ENCODE measurements at places on chromosomes 12 and 14. TPM values are rescaled to one million over a fixed set of nuclear protein-coding genes. Genes with fewer than 3 reads are reported as not detected.

GRCh38 chr12:10635306-10635705 is 21.9 kb upstream of the MAGOHB start:
- DNase-seq, result no peak

DNA sequence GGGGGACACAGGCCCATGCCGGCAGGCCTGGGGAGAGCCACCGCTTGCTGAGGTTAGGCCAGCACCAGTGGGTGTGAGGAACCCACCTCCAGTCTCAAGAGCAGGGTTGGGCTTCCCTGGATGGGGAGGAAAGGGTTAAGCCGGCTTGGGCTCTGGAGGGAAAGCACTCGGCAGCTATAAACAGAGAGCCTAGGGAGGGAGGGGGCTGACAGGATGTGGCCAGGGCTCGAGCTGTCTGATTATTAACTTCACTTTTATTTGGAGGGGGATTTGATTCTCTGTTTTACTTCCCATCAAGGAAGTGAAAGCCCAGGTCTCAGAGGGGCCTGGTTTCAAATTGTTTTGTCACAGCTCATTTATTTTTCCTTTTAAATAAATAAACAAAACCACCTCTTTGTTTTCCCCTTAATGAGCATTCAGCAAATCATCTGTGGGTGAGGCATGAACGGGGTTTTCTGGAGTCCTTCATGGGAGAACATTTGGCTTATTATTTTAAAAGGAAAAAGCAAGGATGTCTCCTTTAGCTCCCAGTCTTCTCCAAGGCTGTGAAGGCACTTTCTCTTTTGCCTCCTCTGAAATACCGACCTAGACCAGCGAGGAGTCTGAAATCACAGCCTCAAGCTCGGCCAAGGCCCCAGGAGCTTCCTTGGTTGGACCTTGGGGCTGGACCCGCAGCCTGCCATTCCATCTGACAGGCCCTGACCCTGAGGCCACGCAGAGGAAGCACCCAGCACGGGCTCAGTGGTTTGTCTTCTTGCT is 21.9 kb upstream of the ZFP36L1 start:
- DNase-seq, result peak; percentile 41

- no peak for DNase-seq
Measured at GRCh38 chr12:116731801-116732200, 6.1 kb downstream of the SPRING1 start.

GRCh38 chr14:65824285-65824977 is 411.9 kb downstream of the FUT8 start:
- DNase-seq, result peak; percentile 51

DNA sequence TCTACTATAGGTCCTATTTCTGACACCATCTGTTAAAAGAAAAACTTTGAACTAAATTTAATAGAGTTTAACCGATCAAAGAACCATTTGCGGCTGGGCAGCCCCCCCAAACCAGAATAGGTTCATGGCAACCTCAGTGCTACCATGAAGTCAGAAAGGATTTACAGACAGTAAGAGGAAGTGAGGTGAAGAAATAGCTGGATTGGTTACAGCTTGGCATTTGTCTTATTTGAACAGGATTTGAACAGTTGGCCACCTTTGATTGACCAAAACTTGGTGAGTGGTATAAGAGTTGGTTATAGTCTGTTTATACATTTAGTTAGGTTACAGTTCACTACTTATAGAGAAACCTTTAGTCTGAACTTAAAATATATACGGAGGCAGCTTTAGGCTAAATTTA is 88.9 kb downstream of the TXNDC16 start:
- no peak for DNase-seq

DNA sequence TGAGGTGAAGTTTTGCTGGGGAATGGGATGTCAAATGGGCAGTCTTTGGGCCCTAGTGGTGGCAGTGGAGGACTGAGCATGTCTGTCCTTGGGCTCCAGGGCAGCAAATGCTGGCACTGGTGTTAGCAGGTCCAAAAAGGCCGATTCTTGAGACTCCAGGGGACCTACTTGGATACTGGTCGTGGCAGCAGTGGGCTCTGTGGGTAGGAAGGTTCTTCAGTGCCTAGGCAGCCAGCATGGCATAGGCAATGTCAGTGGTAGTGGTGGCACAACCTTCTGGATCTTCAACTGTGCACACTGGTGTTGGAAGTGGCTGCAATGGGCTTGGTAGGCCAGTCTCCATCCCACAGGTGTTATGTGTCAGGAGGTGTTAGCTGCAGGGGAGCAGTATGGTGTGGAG is 334.7 kb upstream of the KITLG start:
- no peak for DNase-seq

- DNase-seq, result no peak
Measured at GRCh38 chr14:45891417-45892080, 638.5 kb upstream of the MIS18BP1 start.

- no peak for DNase-seq
Measured at GRCh38 chr12:64733857-64734256, 25.3 kb downstream of the GNS start.

DNA sequence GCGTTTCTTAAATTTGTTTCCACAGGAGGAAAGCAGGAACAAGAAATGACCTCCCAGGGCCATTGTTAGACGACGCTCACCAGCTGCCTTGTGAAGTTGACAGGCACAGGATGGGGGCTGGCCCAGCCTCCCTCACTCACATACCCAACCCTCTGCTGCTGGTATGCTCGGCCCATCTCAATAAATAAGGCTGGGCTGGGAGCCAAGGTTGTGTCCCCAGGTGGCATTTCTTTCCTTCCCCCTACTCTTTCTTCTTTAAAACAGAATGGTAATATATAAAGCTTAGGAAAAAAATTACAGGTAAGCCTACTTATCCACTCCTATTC is 93.0 kb downstream of the ACTN1 start:
- DNase-seq, result no peak

GRCh38 chr14:39233680-39234326 is at the start of gene MIA2:
Gene MIA2 (plus strand): TSS chr14:39233915. CDS start chr14:39234115, 200 bp downstream.
- no peak for DNase-seq

GRCh38 chr12:32885831-32886230 is 10.7 kb downstream of the PKP2 start:
- no peak for DNase-seq

- no peak for DNase-seq
Measured at GRCh38 chr12:46450279-46450748, 77.7 kb upstream of the SLC38A2 start.

- peak; percentile 49 for DNase-seq
Measured at GRCh38 chr14:73612339-73613045, at the start of gene ACOT6. Gene ACOT6 (plus strand): TSS chr14:73612517. CDS start chr14:73612572, 55 bp downstream.

DNA sequence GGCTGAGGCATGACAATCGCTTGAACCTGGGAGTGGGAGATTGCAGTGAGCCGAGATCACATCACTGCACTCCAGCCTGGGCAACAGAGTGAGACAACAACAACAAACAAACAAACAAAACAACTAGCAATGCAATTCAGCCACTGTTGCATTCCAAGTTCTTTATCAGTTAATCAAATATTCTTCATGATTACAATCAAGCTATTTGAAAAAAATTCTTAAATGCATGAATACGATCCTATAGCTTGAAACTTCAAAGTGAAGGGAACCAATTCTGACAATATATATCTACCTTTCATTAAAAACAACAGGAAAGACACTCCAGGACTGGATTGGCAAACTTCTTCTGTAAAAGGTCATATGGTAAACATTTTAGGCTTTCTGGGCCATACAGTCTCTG is 31.3 kb upstream of the OTX2 start:
- no peak for DNase-seq

DNA sequence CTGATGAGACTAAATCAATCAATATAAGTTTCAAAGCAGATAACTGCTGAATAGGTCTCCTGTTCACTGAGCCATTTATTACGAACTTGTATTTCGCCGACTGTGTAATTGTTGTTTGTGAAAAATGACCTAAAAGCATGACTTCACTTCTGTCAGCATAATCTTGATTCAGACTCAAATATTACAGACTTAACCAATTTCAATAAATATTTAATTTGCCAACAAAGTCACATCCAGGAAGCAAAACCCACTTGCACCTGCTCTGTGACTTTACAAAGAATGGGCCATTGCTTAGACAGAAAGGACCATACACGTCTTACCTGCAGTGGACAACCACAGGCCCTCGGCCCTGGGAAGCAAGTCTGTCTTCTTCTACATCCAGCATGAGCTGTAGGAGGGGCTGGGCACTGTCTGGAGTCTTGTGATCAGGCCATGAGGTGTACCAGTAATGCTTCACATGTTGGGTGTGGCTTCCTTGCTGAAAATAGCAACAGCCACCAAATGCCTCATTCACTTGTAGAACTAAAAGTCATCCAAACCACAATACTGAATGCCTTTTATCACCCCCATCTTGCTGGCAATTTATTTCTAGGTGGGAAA is 23.5 kb upstream of the PTPRB start:
- DNase-seq, result no peak

DNA sequence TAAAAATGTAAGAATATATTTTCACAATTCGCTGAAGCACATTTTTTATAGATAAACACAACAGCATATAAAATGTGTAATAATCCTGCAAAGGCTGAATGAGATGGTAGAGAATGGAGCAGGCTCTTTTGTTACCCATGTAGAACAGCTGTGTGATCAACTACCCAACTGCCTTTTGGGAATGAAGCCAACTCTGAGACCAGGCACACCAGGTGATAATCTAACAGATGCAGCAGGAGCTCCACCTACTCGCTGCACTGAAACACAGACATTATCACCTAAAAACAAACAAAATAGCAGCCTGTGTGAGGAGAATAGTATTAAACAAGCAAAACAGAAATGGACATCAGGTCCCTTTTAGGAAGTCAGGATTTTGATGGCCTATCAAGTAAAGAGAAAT is 183.3 kb downstream of the CCDC59 start:
- DNase-seq, result no peak

DNA sequence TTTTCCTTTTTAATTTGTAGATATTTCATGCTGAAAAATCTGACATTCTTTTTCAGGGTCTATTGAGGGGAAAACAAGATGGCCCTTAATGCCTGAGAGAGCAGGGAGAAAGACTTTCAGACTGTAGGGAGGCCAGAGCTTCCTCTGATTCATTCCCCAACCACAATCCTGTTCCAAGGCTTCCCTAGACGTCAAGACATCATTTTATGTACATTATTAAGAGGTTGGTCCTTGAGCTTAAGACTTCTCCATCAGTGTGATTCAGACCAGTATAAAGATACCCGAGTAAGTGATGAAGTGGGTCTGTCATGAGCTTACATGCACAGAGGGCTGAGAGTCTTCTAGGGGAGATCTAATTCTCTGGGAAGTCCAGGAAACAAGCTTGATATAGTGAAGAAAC is 57.3 kb downstream of the AVPR1A start:
- no peak for DNase-seq

DNA sequence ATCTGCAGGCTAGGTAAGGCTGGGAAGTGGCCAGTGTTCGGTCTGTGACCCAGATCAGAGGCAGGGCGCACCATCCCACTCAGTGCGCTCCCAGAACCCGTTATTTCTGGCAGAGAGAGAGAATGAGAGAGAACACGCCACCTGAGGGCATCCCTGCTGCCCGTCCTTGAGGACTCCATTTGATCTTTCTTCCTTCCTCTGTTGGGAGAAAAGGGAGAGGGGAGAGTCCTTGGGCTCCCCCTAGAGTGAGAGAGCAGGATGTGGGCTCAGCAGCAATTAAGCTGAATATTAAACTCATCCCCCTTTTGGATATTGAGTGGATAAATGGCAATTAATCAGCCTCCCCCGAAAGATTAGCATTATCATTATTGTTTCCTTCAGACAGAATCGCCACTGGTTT is 70.6 kb downstream of the IFT43 start:
- no peak for DNase-seq

GRCh38 chr14:45038256-45038655 is 45.7 kb upstream of the PRPF39 start:
- DNase-seq, result no peak

DNA sequence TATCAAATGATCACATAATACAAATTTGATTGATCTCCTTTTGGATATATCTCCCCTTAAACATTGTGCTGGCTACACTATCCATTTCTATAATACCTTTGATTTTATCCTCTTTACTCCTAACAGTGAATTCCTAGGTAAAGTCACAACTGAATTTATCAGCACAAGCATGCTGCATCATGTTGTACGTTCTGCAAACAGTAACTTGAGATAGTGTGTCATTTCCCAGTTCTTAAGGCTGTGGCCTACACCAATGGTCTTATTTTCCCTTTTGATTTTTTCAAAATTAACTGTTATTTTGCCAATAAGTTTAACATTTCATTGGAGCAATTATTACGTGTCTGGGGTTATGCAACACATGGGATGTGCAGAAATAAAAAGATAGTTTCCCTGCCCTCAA is 24.8 kb downstream of the PRKCH start:
- no peak for DNase-seq

DNA sequence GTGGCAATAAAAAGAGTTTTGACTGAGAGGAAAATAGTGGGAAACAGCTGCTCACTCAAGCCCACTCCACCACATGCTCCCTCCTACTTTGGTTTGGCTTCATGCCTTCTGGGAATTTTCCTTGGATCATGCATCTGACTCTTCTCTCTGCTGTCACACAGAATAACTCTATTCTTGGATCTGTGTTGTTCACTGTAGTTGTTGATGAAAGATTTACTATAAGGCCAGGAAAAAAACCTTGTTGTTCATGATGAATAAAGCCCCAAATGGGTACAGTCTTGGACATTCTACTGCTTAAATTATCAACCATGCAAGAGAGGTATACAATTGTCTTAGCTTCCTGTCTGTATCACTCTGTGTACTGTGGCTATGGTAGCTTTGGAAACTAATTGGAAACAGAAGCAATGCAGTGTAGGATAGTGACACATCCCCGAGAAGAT is 70.5 kb downstream of the TMX1 start:
- no peak for DNase-seq

- no peak for DNase-seq
Measured at GRCh38 chr12:94112121-94112520, 36.3 kb upstream of the PLXNC1 start.

- peak; percentile 51 for DNase-seq
Measured at GRCh38 chr14:50321009-50321660, 9.0 kb downstream of the DMAC2L start.

DNA sequence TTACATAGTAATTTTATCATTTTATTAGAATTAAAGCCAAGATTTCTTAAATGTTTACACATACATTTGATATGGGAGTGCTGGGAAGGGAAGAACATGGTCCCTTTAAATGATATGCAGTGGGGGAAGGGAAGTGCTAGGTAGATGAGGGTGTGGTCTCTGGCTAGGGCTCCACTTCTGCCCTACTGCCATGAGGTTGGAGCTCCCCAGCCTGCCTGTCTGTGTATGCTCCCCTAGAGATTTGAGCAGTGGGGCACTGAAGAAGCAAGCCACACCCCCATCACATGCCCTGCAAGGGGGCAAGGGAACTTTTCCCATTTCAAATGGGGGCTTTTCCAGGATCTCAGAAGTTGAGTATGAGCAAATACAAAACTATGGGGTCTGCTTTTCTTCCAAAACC is 25.5 kb downstream of the CLECL1 start:
- no peak for DNase-seq

GRCh38 chr14:85762526-85762925 is 232.6 kb downstream of the FLRT2 start:
- DNase-seq, result no peak

The PTPRQ gene
- not detected for total RNA-seq

The CAPRIN2 gene
- total RNA-seq, result 5.3 TPM

The ABCD4 gene
- 30.4 TPM for total RNA-seq

The LTBR gene
- total RNA-seq, result 1.3 TPM

The GPRC5A gene
- total RNA-seq, result 0.50 TPM

The AKAP3 gene
- total RNA-seq, result 0.92 TPM
